ENCODE measurements at places on chromosomes 3 and 15.

- no peak for DNase-seq
Observed at GRCh38 chr3:45659661-45660566, 29.3 kb upstream of the SACM1L start.

- DNase-seq: peak; percentile 11
Observed at GRCh38 chr3:170740726-170741591, 129.0 kb downstream of the RPL22L1 start.

DNA sequence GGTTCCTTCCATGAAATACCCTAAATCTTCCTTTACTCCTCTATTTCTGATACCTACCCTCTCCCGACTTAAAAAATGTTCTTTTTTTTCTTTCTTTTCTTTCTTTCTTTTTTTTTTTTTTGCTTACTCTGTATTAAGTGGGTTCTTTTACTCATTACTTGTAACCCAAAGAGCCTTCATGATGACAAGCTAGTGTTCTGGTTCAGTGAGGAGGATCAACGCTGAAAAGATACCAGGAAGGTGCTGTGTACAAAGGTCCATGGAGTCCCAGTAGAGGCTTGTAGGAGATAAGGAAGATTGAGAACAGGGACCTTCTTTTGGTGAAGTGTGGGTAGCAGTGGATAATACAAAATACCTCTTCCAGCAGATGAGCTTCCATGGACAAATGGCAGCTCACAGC lies 63.8 kb upstream of the SLC2A2 start:
- DNase-seq: peak; percentile 18

- no peak for DNase-seq
Observed at GRCh38 chr15:34011481-34011880, 27.5 kb downstream of the AVEN start.

- DNase-seq: no peak
Observed at GRCh38 chr3:41653571-41654239, 308.2 kb downstream of the ULK4 start.

DNA sequence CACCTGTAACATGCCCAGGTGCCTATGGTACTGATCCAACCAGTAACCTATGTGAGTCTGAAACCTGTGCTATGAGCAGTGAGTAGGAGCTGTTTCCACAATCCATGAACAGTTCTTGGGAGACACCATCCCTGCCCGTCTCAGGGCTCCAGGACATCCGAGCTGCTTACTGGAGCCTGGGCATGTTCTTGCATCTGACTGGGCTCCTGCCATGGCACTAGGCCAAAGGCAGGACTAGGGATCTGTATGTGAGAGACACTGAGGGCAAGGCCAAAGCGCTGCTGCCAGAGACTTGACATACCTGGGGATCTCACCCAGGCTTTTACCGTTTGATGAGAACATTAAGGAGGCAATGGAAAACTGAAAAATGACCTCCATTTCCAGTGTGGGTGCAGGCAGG lies 59.8 kb downstream of the WDR76 start:
- DNase-seq: no peak

DNA sequence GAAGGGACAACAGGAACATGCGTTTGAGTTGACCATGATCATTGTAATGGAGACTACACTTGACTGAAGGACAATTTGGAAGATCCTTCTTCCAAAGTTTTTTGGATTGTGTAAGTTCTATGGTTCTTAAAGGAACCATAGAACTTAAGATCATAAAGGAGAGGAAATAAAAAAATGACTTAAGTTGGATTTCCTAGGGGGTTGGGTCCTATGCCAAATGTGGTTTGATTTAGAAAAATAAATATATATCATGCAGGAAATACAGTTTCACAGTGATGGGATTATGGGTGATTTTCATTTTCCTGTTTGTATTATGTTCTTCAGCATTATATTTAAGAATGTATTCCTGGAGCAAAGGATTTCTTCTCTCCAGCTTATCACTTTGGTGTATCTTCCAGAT lies 305.5 kb upstream of the DPH6 start:
- DNase-seq: no peak

- DNase-seq: peak; percentile 41
Observed at GRCh38 chr3:107846279-107846852, 244.5 kb downstream of the CD47 start.

DNA sequence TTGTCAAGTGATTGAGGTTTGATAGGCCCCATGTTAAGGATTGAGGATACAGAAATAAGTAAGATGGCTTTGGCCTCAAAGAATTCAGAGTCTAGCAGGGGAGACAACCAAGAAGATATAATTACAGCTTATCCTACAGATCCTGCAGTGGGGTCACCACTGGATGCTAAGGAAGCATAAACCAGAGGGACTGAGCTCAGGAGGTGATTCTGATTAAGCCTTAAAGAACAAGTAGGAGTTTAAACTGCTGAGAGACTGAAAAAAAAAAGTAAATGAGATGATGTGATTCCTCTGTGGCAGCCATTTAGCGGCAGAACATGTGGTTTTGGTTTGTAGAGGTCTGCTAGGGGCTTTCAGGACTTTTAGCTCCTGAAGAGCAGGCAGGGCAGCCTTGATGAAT lies 72.1 kb upstream of the ROPN1 start:
- no peak for DNase-seq

GRCh38 chr3:127016043-127016343 lies 33.1 kb downstream of the PLXNA1 start:
- no peak for DNase-seq

- no peak for DNase-seq
Observed at GRCh38 chr3:153061938-153062528, 100.0 kb upstream of the RAP2B start.

DNA sequence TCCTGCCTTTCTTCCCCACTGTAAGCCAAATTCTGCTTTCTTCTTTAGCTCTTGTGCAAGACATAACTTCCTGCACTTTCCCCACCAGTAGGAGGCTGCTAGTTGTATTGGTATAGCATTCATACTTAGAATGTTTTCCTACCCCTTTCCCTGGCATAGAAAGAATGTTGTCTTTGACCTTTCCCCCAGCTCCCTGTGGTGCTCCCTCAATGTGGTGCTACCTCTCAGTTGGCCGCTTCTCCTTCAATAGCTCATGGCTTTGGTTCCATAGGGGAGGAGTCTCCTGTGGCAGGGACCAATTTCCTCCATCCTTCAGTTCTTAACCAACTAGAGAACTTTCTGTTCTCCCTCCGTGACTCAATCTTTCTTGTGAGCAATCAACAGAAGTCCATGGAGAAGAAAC lies 67.5 kb upstream of the AKAP13 start:
- DNase-seq: peak; percentile 28

GRCh38 chr15:59312205-59312604 lies 60.5 kb downstream of the MYO1E start:
- DNase-seq: no peak
